ENCODE measurements at places on chromosomes 2 and 18.

DNA sequence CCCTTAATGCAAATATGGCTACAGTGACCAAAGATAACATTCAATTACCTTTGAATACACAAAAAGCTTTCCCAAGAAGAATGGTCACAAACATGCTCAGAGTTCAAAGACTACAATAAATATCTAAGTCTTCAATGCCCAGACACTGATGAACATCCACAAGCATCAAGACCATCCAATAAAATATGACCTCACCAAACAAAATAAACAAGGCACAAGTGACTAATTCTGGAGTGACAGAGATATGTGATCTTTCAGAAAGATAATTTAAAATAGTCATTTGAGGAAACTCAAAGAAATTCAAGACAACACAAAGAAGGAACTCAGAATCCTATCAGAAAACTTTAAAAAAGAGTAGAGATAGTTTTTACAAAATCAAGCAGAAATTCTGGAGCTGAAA is 40.6 kb upstream of the CAPN13 start:
- DNase-seq = no peak

GRCh38 chr2:121532894-121533293 is 2.2 kb downstream of the RNU4ATAC start:
- no peak for DNase-seq

DNA sequence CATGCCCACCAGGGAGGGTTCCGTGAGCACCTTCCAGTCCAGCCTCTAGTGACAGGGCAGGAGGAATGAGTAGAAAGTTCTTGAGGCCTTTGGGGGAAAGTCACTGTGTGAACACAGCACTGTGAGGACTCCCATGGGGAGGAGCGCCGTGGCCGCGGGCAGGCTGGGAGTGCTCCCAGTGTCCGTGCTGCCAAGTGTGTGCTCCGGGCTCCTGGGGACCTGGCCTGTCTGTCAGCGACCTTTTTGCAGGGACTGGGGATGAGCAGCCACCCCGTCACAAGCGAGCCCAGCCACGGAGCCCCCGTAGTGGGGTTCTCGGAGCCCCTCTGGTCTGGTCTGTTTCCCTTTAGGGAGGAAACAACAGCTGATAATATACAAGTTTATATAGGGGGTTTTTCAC is 36.8 kb downstream of the PDIA6 start:
- no peak for DNase-seq

- no peak for DNase-seq
Observed at GRCh38 chr2:223010641-223011040, 41.3 kb upstream of the KCNE4 start.

- no peak for DNase-seq
Observed at GRCh38 chr18:56210520-56210919, 427.9 kb downstream of the TXNL1 start.

- no peak for DNase-seq
Observed at GRCh38 chr18:155688-156087, 2.7 kb upstream of the USP14 start.

DNA sequence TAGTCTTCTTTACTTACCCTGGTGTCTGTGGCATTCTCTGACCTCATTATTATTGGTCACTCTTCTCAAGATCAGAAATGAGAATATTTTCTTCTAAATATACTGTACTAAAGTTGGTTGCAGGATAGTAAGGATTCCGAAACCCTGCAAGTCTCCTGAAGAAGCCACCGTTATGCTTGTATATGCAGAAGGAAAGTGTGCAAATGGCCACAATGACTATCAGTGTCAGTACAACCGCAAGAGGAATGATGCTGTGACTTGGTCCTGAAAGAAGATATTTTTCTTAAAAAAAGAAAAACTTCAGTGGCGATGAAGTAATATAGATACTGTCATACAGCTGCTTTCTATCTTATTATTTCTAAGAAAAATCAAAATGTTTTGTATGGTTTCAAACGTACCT is 120.7 kb downstream of the PLA2R1 start:
- no peak for DNase-seq

DNA sequence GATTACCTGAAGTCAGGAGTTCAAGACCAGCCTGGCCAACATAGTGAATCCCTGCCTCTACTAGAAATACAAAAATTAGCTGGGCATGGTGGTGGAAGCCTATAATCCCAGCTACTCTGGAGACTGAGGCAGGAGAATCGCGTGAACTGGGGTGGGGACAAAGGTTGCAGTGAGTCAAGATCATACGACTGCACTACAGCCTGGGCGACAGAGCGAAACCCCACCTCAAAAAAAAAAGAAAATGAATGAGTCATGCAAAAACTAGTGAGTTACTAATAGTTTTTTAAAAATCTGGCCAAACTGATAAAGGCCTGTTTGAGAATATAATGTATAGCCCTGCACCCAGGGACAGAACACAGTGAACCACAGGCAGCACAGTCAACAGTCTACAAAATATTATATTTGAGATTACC is 17.5 kb downstream of the AFG3L2 start:
- DNase-seq = no peak

- DNase-seq = no peak
Observed at GRCh38 chr2:99403524-99403923, 66.3 kb downstream of the EIF5B start.

DNA sequence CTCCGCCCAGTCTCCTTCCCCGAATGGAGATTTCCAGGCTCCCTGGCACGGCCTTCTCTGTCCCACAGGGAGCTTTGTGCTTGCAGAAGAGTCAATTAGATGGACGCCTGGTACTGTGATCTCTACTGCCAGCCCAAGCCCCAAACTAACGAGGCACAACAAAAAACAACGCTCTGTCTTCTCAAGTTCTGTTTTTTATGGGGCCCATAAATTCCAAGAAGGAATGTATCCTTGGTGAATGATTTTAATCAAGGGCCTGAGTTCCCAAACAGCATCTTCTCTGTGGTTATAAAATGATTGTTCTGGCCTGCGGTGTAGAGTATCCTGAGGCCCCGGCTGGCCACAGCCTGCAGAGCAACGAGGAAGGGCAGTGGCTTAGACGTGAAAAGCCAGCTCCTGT is 219.5 kb downstream of the CLIP4 start:
- no peak for DNase-seq

- DNase-seq = no peak
Observed at GRCh38 chr18:10298346-10298745, 156.1 kb upstream of the APCDD1 start.

DNA sequence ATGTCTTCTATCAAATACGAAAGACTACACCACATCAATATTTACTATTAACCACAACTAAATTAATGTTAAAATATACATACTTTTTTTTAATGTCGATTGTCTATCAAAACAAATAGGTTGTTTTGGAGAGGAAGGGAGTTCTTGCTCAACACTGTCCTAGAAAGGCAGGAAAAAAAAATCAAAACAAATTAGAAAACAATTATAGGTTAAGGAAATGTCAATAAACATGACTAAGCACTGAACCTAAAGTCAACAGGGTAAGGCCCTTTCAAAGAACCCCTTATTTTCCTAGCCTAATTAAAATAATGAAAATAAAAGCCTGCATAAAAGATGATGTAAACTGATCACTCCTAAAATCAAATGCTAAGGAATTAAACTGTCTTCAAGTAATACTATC is 2.8 kb downstream of the CEP76 start:
- DNase-seq = no peak

DNA sequence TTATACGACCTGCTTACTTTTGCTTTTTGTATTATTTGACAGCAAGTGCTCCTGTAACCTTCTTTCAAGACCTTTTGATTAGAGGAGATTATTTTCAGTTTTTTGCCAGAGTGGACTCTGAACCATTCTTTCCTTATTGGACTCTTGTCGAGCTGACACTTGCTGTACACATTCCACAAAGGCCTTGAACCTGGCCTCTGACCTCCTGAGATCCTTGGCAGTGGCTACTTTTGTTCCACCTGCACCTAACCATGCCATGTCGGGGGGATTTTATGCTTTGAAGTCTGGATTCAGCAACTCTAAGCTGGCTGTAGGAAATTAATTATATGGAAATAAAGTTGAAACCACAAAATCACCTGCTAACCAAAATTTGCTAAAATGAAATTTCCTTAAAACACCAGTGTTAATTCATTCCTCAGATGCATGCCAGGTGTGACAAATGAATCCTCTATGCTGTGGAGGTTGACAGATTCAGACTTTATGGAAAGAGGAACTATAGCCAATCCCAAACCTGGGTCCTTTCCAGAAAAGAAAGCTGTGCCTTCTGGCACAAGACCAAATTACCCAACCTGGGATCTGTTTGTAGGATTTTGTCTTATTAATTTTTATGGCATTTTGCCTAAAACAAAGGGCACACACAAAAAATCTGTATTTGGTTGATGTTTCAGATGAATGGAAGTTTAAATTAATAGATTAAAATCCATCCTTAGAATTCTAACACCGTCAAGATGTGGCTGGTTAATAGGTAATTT is 110.4 kb downstream of the CDC42EP3 start:
- DNase-seq = no peak

- DNase-seq = no peak
Observed at GRCh38 chr2:123080331-123080730, 944.8 kb upstream of the CNTNAP5 start.

- DNase-seq = peak; percentile 86
Observed at GRCh38 chr2:218397820-218398436, 1.7 kb upstream of the CTDSP1 start.

GRCh38 chr2:199470672-199471442 is 13.1 kb upstream of the SATB2 start:
- DNase-seq = no peak

DNA sequence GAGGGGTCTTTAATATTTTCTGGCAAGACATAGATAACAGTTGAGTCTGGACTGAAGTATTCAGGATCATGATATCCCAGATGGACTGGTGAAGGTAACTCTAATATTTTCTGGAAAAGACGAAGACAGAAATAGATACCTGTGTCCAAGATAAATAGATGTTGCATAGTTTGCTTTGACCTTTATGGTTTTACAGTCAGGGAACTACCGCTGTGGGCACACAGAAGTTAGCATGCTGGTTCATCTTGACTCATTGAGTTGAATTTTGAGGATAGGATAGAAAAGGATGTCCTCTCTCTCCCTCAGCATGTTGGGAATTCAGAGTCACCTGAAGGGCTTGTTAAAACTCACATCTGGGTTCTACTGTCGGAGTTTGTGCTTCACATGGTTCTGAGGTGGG is 20.8 kb downstream of the KCNE4 start:
- no peak for DNase-seq

DNA sequence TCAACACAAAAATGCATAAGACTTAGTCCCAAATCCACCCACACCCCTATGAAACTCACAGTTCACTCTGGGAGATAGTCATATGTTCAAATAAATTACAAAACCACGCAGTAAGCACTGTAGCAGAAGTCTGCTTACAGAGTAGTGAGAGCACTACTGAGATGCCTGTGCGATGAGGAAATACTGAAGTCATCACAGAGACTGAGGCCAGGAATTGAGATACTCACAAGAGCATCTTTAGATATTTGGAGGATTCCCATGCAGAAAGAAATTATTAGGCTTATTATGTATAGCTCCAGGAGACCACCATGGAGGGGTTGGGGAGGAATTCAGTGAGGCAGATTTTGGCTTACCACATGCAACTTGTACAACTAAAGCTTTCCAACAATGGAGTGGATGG is 82.3 kb downstream of the ANTXR1 start:
- DNase-seq = no peak

DNA sequence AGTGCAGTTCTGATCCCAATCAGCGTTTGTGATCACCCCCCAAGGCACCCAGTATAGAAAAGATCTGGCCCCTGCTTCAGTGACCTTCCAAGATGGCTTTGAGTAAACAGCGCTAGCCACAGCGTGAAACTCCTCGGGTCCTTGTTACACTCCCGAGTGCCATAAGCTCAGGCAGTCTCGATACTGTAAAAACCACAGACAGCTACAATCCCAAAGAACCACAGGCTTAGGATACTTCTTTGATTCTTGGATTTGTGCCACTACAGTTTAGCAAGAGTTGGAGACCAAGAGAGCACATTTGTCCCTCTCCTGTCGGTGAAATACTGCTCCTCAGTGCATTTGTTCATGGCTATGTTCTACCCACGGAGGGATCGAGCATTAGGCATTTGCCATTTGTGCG is 352.5 kb upstream of the ZNF521 start:
- no peak for DNase-seq

- DNase-seq = no peak
Observed at GRCh38 chr18:58671632-58672564, 633 bp downstream of the MALT1 start.

DNA sequence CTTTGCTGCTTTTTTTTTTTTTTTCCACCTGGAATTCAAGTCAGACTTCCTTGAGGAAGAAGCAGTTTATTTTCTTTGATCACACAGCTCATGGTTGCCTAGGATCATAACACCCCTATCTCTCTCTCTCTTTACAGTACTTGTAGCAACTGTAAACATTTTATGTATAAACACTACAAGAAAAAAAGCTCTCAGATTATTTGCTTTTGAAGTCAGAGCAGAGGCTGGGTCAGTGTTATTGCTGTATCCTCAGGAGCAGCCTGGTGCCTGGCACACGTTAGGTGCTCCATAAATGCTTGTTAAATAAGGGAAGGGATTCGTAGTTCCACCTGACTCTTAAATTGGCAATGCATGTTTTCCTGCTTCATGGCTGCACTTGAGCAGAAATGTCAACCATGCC is 221.2 kb downstream of the TGIF1 start:
- no peak for DNase-seq

DNA sequence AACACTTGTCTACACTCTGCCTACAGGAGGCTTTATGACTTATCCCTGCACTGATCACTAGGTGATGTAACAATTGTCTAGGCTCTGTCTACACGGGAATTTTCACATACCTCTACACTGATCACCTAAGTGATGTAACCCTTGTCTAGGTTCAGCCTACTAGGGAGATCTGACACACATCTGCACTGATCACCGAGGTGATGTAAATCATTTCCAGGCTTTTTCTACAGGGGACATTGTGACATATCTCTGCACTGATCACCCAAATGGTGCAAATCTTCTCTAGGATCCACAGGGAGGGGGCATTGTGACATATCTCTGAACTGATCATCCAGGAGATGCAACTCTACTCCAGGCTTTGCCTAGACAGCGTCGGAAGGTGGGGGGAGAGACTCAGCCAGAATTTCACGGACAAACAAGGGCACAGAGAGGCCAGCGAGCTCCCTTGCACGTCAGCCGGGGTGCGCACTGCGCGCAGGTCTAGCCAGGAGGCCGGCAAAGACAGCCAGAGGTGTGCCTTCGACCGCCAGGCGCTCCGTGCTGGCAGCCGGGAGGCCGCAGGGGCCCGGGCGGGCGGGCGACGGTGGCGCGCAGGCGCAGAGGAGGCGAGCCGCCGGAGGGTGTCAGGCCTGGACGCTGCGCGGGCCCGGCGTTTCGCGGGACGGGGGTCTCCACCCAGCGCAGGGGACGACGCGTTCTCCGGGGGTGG is 46.9 kb upstream of the USP14 start:
- no peak for DNase-seq

DNA sequence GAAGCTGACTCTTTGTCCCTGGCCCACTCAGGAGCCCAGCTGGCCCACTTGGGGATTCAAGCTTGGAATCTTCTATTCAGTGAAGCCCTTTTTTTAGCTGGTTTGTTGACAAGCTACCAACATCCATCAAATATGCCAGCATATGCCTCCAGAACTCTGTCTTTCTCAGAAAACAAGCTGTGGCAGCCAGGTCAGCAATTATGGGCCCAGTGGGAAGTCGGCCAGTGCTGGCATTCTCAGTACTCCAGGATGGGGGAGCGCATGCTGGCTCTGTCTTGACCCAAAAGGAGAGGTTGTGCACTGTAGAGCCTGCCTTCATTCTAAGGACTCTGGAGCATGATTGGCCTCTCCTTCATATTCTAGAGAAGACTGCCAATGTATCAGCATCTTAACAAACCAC is 401.5 kb downstream of the CNTNAP5 start:
- DNase-seq = no peak

GRCh38 chr2:63046961-63047320 is 3.7 kb upstream of the OTX1 start:
- DNase-seq = no peak

Data from right atrium auricular region (tissue), 2 donors.